NCI-H187 treated with DMSO at 0.1 percent for 48 hours (cell line): ENCODE measurements at places on chromosomes 1 and 21.
A peak's percentile ranks its signal among the peaks of the same experiment; 100 is the strongest.

DNA sequence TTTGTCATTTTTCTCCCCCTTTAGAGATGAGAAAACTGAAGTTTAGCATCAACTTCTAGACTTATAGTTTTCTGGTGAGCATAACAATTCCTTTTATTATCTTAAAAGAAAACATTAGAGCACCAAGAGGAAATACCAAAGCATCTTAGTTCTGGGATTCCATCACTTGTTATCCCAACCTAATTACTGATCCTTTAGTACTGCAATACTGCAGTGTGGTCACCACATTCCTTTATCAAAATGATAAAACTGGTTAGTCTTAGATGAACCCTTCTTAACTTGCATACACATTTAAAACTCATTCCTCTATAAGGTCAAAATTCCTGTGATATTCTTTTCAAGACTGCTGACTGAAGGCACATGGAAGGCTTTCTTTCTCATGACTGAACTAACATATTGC lies 23.1 kb downstream of the SOD1 start:
- DNase-seq = no peak

- DNase-seq = no peak
Measured at GRCh38 chr1:111281411-111281810, 9.2 kb upstream of the CHIA start.

DNA sequence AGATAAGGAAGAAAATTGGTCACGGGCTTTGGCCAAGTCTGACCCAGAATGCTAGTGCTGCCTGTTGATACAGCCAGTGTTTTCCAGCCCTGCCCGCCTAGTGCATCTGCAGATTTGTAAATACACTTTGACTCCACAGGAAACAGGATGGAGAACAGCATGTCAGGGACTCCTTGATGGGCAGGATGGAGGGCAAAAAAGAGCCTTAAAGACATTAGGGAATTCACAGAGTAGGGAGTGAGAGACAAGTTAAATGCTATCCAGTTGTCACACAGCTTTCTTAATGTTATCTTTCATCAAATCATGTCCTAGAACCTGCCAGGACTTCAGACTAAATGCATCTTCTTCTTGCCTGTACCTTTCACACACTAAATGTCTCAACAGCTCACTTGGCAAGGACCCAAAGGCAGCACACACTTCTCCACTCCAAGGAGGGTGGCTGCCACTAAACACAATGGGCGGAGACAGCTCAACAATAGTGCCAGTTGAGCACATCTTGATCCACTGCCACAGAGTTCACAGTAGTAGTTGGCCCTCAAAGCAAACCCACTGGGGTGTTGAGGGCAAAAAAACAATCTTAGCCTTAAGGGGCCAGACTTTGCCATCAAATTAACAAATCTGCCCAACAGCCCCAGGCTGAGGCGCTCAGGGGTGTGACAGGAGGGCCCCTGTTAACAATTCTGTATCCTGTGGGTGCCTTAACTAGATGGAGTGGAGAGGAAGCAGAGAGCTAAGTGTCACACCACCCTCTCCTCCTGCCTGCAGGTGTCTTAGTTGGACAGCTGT lies 2.7 kb downstream of the HIVEP3 start:
- DNase-seq = peak; percentile 23

DNA sequence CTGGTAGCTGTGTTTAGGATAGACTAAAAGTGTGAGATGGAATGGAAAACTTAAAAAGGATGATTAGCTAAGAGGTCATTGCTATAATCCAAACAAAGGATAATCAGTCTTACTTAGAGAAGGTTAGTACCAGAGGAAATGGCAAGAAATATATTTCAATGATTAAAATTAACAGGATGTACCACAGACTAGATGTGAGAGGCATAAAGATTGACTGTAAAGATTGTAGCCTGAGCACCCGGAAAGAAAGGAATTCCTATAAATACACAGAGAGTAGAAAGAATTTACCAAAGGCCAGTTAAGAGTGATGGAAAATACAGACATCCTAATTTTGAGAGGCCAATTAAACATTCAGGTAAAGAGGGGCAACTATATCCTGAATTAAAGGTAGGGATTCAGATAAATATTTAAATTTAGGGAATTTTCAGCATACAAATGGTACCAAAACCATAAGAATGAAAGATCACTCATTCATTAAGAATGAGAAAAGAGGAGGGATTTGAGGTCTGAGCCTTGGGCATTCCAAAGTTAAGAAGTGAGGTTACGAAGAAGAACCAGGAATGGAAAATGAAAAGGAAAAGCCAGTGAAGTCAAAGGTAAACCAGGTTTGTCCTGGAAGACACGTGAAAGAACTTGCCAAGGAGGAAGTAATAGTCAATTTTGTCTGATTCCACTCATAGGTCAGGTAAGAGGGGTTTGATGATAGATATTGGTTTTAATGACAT lies 46.4 kb upstream of the RGS1 start:
- no peak for DNase-seq

DNA sequence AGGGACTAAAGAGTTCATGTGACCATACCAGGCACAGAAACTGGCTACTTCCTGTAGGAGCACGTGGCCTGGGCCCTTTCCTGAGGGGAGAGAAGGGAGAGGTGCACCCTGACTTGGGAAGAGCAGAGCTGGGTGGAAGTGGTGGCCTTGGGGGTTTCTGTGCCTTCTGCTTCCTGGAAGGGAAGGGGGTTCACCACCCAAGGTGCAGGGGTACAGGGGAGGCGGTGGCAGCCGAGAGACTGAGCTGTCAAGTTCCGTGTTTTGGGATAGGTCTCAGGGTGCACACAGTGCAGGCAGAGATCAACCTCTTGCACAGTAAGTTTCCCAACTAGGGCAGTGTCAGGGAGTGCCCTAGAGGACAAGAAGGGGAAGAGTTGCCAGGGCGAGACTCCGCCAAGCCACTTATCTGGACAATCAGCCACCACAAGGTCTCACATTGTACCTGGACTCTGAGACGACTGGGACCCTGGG lies 10.1 kb downstream of the HECTD3 start:
- no peak for DNase-seq

DNA sequence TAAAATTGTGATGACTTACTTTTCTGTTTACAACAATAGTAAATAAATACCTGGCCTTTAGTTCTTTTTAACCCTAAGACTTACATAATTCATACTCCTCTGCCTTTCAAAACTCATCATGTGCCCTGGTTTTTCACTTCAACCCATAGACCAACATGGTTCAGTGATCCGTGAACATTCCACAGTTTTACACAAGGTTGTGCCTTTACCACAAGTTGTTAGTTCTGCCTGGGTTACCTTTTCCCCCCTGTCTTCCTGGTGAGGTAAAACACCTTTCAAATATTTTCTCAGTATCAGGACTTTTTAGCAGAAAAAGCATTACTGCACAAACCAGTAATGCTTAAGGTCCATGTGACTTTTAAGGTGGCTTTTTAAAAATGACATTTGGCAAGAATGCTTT lies 1466.4 kb downstream of the PLA2G4A start:
- DNase-seq = no peak
